ENCODE measurements at places on chromosomes 1 and 21.

GRCh38 chr1:151147665-151148064, 1.2 kb upstream of the SEMA6C start:
- no peak for DNase-seq

DNA sequence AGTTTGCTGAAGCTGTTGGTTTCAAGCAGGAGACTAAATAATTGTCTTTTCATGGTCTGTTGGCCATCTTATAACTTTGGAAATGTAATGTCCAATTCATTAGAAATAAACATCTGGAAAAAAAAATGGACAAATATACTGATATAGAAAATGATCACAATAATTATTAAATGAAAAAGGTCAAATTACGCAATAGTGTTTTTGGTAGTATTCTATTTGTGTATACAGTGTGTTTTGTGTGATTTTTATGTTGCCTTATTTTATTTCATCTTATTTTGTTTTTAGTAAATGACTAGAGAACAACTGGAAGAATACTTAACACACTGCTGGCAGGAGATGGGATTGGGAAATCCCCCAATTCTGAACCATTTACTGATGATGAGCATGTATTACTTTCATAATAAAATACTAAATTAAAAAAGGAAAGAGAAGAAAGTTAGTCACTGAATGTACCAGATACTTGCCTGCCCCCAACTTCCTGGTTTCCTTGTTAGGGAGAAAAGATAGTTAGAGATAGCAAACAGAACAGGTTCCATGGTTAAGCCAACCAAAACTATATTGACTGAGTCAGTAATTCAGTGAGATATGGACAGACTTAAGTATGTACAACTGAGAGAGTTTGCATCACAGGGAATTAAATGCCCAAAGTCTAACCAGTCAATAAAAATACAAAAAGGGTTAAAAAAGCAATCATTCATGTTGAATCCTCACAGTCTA, 24.0 kb upstream of the SAMD13 start:
- DNase-seq = no peak

DNA sequence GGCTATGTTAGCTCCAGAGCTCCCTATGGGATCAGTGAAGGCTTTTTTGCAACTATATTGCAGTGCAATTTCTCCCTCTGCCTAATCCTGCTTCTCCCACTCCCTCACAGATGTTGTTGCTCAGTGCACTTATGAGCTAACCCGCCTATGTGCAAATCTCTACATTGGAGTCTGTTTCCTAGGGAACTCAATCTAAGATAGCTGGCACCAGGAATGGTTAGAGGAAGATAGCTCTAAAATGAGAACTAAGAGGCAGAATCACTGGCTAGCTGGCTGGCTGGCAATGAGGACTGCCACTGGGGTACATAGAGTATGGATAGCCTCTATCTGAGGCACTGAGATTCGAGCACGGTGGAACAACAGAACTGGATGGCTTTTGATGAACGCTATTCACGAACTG, 39.5 kb downstream of the ADSS2 start:
- DNase-seq = no peak

DNA sequence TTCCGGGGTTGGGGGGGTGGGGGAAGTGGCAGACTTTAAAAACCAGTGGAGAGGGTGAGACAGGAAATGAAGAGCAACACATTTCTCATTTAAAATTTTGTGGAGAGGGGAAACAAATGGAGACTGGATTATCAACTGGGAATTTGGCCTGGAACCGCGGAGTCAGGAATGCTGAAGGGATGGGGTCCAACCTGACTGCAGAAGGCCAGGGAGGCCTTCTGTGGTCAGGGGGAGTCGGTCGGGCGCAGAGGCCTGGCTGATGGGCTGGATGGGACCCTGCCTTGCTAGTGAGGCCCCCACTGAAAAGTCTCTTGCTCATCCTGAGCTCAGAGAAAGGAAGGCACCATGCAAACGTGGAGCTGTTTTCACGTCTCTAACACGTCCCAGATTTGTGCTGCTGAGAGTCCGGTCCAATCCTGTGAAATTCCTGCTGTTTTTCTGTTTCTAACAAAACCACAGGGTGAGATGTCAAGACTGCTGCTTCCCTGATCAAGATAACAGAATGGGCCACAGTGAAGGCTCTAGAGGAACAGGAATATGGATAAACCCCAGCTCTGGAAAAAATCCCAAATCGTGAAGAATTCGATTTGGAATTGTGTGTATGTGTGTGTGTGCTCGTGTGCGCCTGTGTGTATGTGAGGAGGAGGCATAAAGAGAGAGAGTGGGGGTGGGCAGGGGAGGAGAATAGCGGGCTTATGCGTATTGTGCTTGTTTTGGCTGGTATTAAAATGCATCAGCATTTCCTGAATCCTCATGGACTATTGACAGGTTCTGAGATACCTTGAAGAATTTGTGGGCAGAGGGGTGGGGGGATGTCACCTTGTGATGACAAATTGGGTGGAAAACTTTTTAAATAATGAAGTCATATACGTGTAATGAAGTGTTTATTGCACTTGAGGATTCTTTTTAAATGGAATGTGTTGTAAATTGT, 117.4 kb downstream of the NGF start:
- no peak for DNase-seq

GRCh38 chr1:206498685-206499084, 8.6 kb upstream of the RASSF5 start:
- DNase-seq = no peak

DNA sequence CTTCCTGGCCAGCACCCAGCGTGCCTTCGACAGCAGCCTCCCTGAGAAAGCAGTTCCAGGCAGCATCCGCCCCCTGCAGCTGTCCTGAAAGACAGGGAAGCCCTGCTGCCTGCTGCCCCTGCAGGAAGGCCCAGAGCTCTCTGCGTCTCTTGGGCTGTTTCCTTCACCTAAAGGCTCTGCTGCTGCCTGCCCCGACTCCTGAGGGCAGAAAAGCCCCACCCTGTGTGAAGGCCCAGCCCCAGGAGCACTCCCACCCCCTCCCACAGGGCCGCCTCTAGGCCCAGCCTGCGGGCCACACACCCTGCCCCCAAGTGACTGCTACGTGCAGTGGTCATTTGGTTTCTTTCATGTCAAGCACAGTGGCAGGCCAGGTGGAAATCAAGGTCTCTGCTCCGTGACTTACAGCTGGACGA, 12.4 kb downstream of the RIPK4 start:
- no peak for DNase-seq

DNA sequence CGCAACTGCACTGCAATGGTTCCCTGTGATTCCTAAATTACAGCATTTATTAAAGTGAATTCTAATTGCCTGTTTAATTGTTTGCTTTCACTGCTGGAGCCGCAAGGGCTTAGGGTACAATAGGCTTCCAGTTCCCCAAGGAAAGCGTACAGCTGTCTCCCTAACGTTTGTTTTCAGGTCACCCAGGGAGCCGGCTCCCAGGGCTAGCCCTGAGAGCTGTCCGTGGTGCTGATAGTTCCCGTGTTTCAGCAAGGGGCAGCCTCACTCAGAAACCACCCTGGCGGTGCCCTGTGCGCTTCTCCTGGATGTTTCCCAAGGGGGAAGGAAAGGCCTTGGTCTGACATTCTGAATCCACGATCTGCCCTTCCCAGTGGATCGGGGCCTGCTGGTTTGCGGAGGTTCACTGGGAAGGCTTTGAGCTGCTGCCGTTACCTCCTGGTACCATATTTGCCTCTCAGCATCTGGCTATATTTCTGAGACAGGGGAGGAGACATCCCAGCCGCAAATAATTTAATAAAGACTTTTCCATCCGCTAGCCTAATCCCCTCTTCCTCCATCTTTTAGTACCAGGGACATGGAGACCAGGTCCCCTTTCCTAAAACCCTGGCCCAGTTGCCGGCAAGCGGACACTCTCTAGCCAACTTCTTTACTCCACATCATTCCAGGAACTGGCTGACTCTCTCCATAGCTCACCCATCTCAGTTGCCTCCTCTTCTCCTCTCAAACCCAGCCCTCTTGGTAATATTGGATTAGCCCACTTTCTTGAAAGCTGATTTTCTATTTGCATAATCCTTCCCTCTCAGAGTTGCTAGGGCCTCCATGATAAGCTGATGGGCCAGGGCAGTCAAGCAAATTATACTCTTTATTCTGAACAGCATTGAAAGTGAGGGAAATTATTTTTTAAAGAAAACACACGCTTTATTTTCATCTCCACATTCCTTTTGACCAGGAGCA, 149.0 kb downstream of the IGSF21 start:
- peak; percentile 66 for DNase-seq

DNA sequence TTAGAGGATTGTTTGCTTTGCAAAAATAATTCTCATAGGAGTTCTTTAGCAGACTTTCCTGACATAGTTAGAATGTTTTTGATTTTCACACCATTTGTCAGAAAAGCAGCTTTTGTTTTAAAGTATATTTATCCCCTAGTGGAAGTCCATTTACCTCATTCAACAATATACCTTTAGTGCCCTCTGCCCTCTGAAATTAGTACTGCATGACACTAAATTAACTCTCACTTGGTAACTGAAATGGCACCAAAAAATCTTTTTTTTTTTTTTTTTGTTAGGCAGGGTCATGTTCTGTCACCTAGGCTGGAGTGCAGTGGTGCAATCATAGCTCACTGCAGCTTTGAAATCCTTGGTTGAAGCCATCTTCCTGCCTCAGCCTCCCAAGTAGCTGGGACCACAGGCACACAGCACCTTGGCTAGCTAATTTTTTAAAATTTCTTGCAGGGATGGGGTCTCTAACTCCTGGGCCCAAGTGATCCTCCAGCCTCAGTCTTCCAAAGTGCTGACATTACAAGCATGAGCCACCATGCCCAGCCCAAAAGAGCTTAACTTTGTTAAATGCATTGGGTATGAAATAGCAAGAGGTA, 13.6 kb downstream of the LRRC42 start:
- DNase-seq = no peak

- DNase-seq = no peak
Measured at GRCh38 chr1:50894340-50894739, 65.7 kb downstream of the FAF1 start.

DNA sequence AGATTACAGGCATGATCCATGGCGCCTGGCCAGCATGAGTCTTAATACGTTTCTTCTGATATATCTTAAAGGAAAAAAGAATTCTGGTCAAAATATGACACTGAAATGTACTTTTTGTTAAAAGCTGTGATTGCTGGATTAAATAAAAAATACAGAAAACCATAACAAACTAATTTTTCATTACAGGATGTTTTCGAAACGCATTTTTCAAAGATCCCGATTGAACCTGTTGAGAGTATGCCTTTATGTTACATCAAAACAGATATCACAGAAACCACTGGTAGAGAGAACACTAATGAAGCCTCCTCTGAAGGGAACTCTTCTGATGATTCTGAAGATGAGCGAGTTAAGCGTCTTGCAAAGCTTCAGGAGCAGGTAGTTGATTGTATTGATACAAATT, 30.2 kb downstream of the BRDT start:
- no peak for DNase-seq

DNA sequence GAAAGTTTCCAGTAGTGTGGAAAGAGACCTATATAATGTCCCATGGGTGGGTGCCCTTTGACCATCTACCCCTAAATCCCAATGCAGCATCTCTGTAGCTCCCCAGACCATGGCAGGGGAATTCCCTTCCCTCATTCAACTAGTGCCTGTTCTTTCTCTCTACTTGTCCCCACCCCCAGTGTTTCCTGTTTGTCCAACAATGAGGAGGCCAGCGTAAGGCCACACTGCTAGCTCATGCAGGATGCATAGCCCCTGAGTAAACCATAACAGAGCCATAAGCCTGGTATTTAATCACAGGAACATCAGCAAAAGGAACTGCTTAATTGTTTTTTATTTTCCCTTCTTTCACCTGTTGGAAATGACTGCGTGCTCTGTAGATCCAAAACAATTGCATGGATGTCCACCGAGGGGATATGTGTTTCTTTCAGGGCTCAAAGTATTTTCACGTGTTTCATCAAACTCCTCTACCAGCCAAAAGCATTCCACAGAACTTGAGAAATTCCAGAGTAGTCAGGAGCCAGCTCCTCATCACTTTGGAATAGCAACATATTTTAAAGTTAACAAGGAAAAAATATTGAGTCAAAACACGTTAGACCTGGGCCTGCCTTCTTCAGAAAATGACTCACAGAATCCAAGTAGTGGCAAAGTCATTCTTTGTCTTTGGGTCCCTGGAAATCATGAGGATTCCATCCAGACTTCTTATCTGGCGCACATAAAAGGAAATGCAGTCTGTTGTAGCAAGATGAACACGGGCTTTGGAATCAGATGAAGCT, 162.5 kb upstream of the SGIP1 start:
- no peak for DNase-seq
